Pericardium fibroblast (primary cell): ENCODE measurements at places on chromosomes 4 and X. TPM values are rescaled to one million over a fixed set of nuclear protein-coding genes. Genes with fewer than 3 reads are reported as not detected.

Gene ERVMER34-1
- 0.58 and 0.68 TPM in 2 replicates for total RNA-seq

Gene OPRPN
- total RNA-seq: not detected in 2 replicates

Gene MBNL3
- 3.9 and 44.0 TPM in 2 replicates for total RNA-seq

Gene BLOC1S4
- total RNA-seq: 28.0 and 36.6 TPM in 2 replicates

Gene CCKAR
- not detected in 2 replicates for total RNA-seq

Gene STAP1
- total RNA-seq: not detected in 2 replicates

Gene HTRA3
- total RNA-seq: 9.8 and 17.4 TPM in 2 replicates

Gene ARX
- not detected in 2 replicates for total RNA-seq

Gene CXCL11
- not detected in 2 replicates for total RNA-seq

Gene SMIM31
- total RNA-seq: not detected in 2 replicates

Gene ASMT
- total RNA-seq: not detected in 2 replicates

Gene MCUB
- 12.8 and 28.0 TPM in 2 replicates for total RNA-seq

Gene FMR1NB
- not detected in 2 replicates for total RNA-seq

Gene TLR1
- total RNA-seq: 0.09 and 1.9 TPM in 2 replicates

Gene DIPK2B
- 0.09 TPM in 1 of 2 replicates, not detected in the other for total RNA-seq

Gene MAGEB1
- total RNA-seq: not detected in 2 replicates

Gene GPR34
- total RNA-seq: not detected in 2 replicates
